NCI-H1930 (cell line): ENCODE measurements at places on chromosomes 11 and 22.

DNA sequence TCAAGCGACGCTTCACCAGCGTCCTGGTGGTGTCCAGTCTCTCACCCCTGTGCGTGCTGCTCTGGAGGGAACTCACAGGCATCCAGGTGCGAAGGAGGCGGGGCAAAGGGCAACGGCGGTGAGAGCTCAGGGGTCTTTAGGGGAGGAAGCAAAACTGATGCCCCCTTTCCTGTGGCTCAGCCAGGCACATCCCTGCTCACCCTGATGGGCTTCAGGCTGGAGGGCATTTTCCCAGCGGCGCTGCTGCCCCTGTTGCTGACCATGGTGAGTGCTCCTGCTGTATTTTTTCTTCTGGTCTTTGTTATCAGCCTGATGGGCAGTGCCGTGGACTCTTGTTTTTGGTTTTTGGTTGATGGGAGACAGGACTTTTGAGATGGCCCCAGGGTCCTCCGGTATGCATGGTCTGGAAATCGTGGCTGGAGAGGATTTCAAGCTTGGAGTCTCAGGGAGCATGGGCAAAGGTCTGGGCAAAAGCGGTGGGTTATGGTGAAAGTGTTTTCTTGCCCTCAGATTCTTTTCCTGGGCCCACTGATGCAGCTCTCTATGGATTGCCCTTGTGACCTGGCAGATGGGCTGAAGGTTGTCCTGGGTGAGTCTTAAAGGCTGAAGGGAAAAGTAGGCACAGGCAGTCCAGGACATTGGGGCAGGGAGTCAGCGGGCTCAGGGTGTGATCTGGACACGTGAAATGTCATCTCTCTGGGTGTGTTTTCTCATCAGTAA is 695 bp downstream of the RCE1 start:
- no peak for DNase-seq

DNA sequence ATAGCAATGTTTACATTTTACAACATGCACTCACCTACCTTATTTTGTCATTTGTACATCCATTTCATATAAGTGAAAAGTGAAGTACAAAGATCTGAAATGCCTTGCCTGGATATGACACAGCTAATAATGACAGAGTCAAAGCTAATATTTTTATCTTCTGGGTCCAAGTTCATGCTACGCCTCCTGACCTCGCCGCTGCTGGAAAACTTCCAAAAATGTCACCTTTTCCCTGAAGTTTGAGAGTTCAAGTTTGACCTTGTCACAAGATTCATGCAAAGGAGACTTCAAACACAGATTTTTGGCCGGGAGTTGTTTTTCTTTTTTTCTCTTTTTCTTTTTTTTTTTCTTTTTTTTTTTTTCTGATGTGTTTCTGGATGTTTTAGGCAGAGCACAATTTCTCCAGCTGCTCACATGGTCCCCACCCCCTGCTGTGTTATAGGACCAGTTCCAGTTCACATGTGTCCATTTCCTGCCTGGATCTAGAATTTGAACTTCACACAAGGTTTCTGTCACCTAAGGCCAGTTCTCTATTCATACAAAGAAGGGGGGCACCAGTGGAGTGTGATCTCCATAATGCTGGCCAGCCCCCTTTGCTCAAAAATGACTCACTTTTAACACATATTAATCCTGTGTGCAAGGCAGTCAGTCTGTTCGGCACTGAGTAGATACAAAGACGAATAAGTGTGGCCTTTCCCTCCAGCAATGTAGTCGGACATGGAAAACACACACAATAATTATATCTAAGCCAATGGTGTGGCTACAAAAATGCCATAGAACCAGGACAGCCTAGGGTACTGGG is 546.8 kb downstream of the BUD13 start:
- DNase-seq: no peak

DNA sequence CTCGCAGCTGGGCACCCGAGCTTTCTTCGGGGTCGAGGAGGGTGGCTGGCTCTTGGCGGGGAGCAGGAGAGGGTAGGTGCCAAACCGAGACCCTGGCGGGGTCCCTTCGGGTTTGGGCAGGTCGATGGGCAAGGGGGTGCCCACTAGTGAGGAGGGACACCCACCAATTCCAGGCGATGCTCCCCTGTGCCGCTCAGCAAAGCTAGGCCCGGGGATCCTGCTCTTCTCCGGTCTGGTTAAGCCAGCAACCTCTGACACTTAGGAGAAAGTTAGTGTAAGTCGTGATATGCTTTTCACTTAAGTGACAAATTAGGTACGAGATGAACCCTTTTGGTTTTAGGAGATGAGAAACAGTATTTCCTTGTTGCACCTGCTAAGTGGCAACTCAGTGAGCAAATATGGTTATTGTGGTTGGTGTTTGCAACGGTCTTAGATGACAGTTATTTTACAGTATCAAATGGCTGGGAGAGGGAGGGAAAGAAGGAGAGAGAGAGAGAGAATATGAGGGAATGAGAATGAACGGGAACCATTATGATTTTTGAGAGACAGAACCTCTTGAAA is 565 bp downstream of the NUCB2 start:
- DNase-seq: no peak

DNA sequence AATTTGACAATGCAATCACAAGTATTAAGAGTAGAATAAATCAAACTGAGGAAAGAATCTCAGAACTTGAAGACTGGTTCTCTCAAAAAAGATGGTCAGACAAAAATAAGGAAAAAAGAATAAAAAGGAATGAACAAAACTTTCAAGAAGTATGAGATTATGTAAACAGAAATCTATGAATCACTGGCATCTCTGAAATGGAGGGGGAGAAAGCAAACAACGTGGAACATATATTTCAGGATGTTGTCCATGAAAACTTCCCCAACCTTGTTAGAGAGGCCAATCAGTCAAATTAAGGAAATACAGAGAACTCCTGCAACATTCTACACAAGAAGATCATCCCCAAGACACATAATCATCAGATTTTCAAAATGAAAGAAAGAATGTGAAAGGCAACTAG is 235.7 kb downstream of the SBF2 start:
- no peak for DNase-seq

DNA sequence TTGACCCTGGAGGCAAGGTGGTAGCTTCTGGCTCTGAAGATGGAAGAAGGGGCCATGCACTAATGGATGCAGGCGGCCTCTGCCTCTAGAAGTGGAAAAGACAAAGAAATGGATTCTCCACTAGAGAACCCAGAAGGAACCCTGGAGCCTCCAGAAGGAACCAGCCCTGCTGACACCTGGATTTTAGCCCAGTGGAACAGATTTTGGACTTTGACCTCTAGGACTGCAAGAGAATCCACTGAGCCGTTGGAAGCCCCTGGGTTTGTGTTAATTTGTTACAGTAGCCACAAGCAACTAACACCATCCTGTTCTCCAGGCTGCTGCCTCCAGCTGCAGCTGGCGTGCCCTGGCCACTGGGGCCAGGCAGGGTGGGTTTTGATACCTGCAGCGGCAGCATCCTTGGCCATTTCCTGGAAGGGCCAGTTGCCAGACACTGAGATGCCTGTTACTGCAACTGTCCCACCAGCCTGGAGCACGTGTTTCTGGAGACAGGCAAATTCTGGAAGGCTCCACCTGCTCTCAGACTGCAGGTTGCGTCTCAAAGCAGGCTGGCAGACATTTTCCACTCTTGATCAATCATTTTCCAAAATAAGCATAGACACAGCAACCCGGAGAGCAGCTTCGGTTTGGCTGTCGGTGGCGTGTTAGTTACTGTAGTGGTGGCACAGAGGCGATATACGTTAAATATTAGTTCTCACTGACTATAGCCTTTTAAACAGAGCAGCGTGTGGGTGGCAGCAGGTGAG is 76.8 kb upstream of the PARVG start:
- DNase-seq: no peak

DNA sequence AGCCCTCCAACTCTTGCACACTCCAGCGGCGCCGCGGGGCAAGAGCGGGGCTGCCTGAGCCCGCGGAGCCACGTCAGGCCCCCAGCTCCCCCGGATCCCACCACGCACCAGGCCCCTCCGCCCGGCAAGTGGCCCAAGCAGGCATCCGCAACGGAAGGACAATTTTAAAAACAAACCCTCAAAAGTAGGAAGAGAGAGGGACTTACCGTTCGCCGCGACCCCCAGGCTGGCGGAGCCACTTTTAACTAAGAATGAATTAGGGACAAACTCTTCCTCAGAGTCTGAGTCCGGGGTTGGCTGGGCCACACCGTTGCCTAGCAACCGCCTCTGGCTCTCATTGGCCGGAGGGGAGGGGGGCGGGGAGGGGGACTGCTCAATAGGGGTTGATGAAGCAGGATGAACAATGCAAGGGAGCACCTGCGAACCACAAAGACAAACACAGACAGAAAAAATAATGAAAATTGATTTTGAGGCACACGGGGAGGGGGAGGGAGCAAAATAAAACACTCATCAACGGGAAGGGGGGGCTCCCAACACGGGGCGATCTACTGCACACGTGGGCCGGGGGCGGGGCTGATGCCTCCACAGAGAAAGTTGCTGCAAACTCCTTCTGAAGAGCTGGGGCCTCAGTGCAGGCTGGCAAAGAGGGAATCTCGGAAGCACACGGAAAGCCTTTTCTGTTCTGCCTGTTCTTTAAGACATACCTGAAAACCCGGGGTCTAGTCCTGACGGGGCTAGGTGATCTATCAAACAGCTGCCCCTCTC is 387.5 kb upstream of the NARS2 start:
- peak; percentile 64 for DNase-seq

GRCh38 chr11:96254854-96255253 is 88.1 kb downstream of the MAML2 start:
- DNase-seq: no peak

- DNase-seq: no peak
Measured at GRCh38 chr22:25167082-25167481, 32.6 kb upstream of the CRYBB3 start.

DNA sequence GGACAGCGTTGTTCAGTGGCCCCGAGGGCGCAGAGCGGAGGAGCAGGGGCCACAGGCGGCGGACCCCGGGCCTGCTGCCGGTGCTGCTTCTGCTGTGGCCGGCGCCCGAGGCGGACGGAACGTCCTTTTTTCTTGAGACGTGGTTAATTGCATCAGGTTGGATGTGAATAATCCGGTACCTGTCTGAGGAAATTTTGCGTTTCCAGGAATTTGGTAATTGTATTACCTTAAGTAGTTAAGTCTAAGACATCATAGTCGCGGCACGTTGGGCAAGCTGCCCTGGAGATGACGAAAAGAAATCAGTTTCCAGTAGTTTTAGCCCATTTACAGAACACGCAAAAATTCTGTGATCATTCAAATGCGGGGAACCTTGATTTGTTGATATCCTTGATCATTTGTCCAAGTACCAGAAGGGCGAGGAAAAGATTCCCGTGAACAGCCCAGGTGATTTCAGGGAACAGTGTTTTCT is 789 bp downstream of the SPECC1L start:
- no peak for DNase-seq

- DNase-seq: no peak
Measured at GRCh38 chr22:47693606-47694005, 931.2 kb downstream of the TBC1D22A start.

DNA sequence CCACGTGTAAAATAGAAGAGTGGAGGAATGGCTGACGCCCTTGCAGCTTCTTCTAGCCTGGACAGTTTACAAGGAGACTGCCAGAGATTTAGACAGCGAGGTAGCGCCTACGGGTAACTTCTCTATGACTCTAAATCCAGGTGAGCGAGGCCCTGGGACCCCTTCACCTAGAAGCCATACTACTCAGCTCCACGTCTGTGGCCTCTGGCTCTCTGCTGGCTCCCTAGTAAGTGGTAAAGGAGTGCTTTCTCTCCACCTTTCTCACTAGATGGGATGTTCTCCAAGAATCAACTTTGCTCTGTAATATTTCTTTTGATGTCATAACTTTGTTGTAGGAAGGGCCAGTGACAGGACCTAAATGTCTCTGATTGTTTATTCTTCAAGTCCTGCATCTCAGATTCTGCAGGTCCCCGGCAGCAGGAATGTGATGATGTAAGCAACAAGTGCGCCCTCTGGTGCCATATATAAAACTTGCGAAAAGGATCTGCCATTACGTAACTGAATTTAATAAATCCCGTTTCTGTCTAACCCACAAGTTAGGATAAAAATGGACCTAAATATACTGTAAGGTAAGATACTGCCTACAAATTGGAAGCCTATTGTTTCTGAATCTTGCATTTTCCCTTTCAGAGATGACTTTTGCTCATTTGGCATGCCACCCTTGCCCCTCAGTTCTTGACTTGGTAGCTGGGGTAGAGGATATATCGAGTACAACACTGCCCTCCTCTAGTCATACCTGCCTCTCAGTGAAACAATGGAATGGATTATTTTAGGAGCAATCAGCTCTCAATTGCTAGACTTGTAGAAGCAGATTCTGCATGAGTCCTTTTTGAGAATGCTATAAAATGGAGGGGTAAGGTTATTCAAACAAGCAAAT is 11.0 kb upstream of the PTPN5 start:
- DNase-seq: peak; percentile 37

DNA sequence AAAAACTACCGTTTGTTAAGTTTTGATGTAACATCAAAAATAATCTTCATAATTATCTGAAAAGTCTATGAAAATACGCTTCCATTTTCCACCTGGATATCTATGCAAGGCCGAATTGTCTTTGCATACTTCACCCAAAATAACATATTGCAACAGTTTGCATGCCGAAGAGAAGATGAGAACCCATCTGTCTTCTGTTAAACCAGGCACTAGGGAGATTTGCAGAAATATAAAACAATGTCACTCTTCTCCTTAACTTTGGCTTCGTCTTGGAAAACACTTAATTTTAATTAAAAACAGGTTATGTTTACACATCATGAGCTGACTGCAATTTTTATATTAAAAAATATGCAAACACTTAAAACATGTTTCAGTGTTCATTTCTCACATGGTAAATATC is 1325.8 kb downstream of the TBC1D22A start:
- DNase-seq: no peak
